ENCODE measurements at places on chromosomes 4 and X. TPM values are rescaled to one million over a fixed set of nuclear protein-coding genes. Genes with fewer than 3 reads are reported as not detected.
A peak's percentile ranks its signal among the peaks of the same experiment; 100 is the strongest.

DNA sequence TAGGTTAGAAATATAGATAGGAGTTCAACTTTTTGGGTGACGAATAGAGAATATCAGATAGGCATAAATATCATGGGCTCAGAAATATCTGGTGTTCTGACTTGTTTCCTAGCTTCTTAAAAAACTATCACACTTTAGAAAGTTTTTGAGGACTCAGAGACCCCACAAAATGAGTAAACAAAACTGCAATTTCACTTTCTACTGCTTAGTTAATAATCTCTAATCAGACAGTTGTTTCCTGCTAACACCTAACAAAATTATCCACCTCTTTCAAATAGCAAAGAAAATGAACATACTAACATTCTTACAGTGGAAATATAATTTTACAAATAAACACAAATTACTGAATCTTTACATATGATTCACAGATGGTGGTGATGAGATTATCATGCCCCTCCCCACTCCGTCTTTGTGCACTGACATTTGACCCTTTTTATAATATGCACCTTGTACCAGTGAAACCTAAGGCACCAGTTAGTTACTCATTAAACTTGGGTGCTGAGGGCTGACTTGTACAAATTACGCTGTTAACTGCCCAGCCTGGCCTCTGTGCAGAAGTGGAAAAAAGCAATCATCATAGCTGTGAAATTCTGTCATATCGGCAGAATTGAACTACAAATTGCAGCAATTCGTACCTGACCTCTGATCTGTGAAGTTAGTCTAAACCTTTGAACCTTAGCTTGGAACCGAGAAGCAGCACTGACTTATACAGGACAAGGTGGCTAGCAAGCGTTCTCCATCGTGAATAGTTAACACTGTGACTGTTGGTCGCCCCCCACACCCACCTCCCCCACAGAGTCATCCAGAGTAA, 138.7 kb downstream of the CHRNA9 start:
- no peak overlapping the region for H3K4me3 ChIP-seq
- DNase-seq: no peak
- no peaks in the 10 kb centered on the region for H3K27me3 ChIP-seq
- no peak overlapping the region for H3K27ac ChIP-seq
- H3K36me3 ChIP-seq: no peaks in the 10 kb centered on the region

GSX2 gene
- not detected for total RNA-seq

DNA sequence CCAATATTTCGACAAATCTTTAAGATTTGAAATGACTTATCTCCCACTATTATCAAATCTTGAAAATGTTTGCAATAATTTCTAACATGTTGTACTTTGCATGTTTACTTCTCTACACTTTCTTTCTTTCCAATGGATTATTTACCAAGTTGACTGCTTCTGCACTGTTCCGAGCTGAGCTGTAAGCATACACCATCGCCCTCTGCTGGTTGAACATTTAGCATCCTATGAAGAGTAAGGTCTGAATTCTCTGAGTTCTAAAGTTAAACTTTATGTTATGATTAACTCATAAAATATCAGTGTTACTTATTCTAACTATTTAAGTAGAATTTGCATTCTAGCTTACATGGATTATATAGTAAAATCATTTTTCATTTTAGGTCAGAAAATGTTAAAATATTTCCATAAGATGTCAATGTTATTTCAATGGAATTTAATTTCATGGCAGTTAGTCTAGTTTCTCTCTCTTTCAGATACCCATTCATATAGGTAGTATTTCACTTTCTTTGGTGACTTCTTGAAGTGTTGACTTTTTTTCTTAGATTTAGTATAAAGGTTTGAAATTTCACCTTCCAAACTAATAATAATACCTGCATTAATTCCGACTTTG, 137.4 kb downstream of the DKK2 start:
- no peaks in the 10 kb centered on the region for H3K4me1 ChIP-seq
- H3K36me3 ChIP-seq: no peaks in the 10 kb centered on the region
- no peak overlapping the region for H3K4me3 ChIP-seq
- H3K27ac ChIP-seq: no peak overlapping the region
- peak; percentile 50 for DNase-seq

- no peaks in the 10 kb centered on the region for H3K4me1 ChIP-seq
- no peak overlapping the region for H3K4me3 ChIP-seq
- no peaks in the 10 kb centered on the region for H3K36me3 ChIP-seq
- DNase-seq: no peak
- no peaks in the 10 kb centered on the region for H3K27me3 ChIP-seq
Measured at GRCh38 chr4:181670506-181670905, 572.7 kb upstream of the TENM3 start.

HSFX3 gene
- total RNA-seq: not detected

DNA sequence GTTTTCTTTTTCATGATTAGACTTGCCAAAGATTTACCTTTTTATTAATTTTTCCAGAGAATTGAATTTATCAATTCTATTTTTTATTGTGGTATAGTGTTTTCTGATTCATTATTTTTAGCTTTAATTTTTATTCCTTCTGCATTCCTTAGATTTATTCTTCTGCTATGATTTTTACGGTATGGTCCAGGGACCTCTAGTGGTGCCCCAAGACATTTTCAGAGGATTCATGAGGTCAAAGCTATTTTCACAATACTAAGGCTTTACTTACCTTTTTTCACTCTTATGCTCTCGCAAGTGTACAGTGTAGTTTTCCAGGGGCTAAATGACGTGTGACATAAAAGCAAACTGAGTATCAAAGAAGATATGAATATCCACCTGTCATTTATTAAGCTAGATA, 8.0 kb downstream of the RADX start:
- H3K4me3 ChIP-seq: no peak overlapping the region
- H3K27ac ChIP-seq: no peak overlapping the region
- H3K4me1 ChIP-seq: no peaks in the 10 kb centered on the region
- no peaks in the 10 kb centered on the region for H3K27me3 ChIP-seq
- H3K36me3 ChIP-seq: no peaks in the 10 kb centered on the region

LUZP4 gene
- not detected for total RNA-seq

- peaks cover 27% of the 10 kb centered on the region for H3K4me1 ChIP-seq
- peak; percentile 73 for DNase-seq
- no peaks in the 10 kb centered on the region for H3K36me3 ChIP-seq
- H3K27me3 ChIP-seq: no peaks in the 10 kb centered on the region
Measured at GRCh38 chr4:17163156-17163771, 264.8 kb upstream of the LDB2 start.

Data from SJSA1 (cell line).